Stimulated activated CD4-positive, alpha-beta T cell treated with anti-CD3 and anti-CD28 coated beads, Interleukin-12 subunit alpha, Interleukin-12 subunit beta, amount 100 ng/mL, for 24 hours (primary cell): ENCODE measurements at places on chromosomes 6 and 20.

- DNase-seq = no peak
Measured at GRCh38 chr20:61444637-61445036, 192.6 kb downstream of the CDH4 start.

GRCh38 chr6:105322499-105323225, 80.2 kb downstream of the PREP start:
- no peak for DNase-seq

DNA sequence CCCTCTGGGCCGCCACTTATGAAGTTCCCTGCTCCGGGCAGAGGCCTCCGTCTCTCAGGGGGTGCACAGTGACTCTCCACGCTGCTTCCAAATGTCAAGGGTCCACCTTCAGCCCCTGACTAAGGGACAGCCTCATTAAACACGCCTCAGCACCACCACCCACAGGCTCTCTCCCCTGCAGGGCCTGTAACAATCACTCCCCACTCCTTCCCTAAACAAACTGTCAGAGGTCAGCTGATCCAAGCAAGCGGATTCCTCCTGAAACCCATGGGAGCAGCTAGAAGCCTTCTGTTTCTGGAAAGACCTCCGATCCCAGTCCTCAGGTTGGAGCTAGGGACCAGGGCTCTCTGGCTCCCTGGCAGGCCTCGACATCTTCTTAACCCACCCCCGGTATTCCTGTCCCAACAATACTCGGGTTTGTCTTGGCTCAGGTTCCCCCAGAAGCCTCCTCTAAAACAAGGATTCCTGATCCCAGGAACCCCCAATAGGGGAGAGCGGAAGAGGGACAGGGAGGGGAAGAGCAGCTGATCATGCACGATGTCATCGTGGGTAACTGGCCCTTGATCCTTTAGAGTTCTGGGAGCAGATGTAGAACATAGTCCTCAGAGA, 181.0 kb downstream of the ZNF217 start:
- DNase-seq = no peak

GRCh38 chr6:119148098-119148824, 69.8 kb upstream of the FAM184A start:
- no peak for DNase-seq

GRCh38 chr20:41304424-41305079, 13.0 kb downstream of the ZHX3 start:
- DNase-seq = no peak

DNA sequence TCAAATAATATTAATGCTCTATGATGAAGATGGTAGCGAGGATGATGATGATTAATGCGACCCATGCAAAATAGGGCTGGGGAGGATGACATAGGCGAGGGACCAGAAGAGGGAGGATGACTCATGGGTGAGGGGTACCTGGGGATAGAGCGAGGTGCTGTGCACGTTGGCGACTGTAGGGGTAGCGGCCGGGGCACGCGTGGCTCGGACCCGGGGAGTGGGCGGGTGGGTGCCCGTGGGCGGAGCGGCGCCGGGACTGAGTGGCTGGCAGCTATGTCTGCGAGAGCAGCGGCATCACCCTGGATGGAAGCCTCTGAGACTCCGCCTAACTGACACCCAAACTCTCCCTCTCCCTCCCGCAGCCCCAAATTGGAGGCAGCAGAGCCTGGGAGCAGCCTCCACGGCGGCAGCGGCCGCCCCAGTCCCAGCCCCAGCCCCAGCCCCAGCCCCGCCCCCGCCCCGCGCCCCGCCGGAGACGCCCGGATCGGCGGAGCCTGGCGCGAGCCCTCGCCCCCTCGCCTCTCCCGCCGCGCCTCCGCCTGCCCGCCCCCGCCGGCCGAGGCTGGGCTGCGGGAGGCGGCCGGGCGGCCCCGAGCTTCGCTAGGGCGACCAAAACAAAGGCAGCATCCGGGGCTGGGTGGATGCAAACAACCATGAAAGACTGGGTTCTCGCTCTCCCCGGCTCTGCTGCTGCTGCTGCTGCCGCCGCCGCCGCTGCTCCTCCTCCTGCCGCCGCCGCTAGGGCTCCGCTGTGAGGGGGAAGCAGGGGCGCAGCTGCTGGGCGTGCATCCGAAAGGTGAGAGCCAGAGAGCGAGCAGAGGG, at the start of gene RIMS1:
Gene RIMS1, plus strand, starts transcription at position 367 of the 822 bp plus-strand sequence. CDS start 474 bp downstream, outside the sequence.
- DNase-seq = no peak

GRCh38 chr20:62647521-62648317, 5.4 kb downstream of the SLCO4A1 start:
- no peak for DNase-seq

GRCh38 chr6:124858564-124858963, 103.7 kb upstream of the RNF217 start:
- DNase-seq = no peak

GRCh38 chr6:90701146-90701781, 114.4 kb upstream of the MAP3K7 start:
- no peak for DNase-seq
